ENCODE measurements at places on chromosomes 4 and X.
A peak's percentile ranks its signal among the peaks of the same experiment; 100 is the strongest.

DNA sequence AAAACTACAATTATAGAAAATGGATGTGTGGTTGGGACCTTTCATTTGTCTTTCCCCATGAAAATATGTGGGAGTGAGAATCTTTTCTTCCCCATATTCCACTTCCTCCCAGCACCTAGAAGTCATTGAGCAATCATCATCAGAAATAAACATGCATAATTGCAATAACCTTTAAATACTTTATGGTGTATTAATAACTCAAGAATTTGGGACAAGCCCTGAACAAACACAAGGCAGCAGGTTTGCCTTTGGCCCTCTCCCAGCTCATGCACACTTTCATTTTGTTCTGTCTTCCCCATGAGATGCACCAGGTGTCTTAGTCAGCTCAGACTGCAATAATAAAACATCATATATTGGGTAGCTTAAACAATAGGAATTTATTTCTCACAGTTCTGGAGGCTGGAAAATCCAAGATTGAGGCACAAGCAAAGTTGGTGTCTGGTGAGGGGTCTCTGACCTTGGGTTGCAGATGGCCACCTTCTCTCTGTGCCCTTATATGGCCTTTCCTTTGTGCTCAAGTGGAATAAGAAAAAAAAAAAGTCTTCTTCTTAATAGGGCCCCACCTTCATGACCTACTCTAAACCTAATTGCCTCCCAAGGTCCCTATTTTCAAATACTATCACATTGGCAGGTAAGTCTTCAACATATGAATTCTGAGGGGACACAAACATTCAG lies 34.7 kb upstream of the TMEM184C start:
- DNase-seq, result no peak

DNA sequence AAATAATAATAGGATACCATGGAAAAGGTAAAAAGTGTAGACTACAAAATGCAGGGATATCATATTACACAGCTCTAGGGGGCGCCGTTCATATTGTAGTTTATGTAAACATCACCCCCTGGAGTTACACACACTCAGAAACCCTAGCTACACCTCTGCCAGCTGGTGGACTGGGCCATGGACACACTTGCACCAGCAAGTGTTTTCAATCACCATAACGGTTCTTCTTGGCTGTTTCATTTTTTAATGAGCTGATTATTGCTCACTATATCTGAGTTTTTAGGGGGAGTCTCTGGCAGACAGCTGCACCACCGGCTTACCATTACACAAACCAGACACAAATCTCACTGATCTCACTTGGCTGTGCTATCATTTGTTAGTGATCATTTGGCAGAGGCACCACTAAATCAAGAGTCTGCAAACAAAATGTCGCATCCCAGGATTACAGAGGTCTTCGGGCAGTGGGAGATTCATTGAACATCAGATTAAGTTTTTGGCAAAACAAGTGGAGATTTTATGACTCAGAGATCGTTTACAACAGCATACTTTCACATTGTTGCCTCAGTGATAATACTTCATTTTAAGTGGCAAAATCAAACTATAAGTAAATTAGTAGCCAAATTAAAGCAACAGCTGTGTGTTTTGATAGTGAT lies 185.7 kb downstream of the UNC5C start:
- DNase-seq, result peak; percentile 4

GRCh38 chr4:40058854-40059253 lies 2.2 kb downstream of the N4BP2 start:
- DNase-seq, result no peak

DNA sequence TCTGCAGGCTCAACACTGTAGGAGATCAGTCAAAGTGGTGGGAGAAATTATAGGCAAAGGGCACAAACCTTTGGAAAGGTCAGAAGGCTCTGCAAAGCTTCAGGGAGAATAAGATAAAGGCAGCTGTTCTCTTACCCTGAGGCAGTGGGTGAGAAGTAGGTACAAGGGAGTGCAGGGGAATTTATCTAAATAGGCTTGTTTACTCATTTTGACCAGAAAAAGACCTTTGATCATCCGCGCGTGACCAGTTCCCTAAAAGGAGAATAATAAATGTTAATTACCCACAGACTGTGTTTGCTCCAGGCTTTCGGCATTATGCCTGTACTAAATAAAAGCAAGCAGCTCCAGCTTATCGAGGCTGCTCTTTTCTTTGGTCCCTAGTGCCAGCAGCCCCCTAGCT lies 9.3 kb downstream of the FGFBP2 start:
- no peak for DNase-seq

DNA sequence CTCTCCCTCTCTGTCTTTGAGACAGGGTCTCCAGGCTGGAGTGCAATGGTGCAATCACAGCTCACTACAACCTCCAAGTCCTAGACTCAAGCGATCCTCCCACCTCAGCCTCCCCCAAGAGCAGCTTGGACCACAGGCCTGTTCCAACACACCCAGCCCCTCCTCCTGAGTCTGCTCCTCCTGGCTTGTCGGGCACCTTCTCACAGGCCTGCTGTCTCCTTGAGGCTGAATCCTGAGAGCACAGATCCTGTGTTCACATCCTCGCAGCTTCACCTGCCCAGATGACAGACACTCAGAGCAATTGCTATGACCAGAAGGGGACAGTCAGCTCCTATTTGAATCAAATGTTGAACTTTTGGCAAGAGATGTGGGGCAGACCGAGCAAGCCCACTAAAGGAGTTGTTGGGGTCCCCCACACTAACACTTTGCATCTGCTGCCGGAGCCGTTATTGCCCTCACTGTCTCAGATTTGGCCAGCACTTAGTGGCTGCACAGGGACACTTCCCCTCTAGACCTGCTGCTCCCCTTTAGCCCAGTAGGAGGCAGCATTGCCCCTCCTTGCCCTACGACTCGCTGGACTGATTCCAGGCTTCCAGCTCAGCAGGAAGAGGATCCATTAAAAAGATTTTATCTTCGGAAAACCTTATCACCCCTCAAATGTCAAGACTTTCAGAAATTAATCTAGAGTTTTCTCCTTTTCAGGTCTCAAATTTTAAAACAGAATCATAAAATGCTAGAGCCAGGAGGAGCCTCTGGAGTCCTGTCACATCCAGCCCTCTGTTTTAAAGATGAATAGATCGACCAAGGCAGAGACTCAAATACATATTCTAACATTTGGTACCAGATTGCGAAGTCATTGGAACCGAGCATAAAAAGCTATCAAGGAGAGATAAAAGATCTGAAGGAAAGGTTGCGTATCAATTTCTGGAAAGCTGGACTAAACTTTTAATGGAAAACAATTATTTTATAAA lies 113.7 kb downstream of the USP46 start:
- DNase-seq, result peak; percentile 64

DNA sequence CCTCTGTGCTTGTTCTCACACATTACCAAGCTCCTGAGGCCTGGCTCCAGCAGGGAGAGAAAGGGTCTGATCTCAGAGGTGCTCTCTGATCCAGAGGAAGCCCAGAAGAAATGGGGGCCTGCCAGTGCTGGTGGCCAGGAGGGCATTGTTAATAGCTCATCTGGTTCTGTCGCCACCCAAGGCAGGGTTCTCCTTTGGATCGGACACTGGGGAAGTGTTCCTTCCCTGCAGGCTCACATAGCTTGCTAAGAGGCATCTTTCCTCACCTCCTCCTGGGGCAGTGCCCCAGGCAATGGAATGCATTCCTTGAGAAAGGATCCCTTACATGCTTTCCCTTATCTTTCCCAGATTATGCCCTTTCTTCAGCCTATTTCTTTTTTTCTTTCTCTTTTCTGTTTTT lies 53.8 kb downstream of the RBM47 start:
- DNase-seq, result no peak

GRCh38 chr4:181502611-181503010 lies 740.6 kb upstream of the TENM3 start:
- no peak for DNase-seq

GRCh38 chr4:47855350-47855749 lies 17.5 kb upstream of the CORIN start:
- DNase-seq, result no peak

- no peak for DNase-seq
These were observed 139.2 kb upstream of the ANK2 start for GRCh38 chr4:112910109-112910736.

GRCh38 chr4:52425751-52426326 lies 233.3 kb downstream of the USP46 start:
- no peak for DNase-seq

DNA sequence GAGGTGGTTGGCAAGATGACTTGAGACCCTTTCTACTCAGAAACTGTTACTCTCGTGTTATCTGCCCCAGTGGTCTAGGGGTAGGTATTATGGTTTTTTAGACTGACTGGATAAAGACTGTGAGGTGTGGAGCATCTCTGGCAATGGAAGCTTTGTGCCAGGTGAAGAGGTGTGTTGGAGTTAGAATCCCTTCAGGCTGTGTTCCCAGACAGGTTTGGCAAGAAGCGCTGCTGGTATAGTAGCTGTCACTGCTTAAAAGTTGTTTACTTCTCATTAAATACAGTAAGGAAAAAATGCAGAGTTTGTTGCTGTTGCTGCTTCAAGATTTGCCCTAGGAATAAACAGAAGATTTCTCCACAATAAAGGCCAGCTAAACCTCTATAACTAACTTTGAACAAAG lies 35.3 kb downstream of the AREG start:
- no peak for DNase-seq

DNA sequence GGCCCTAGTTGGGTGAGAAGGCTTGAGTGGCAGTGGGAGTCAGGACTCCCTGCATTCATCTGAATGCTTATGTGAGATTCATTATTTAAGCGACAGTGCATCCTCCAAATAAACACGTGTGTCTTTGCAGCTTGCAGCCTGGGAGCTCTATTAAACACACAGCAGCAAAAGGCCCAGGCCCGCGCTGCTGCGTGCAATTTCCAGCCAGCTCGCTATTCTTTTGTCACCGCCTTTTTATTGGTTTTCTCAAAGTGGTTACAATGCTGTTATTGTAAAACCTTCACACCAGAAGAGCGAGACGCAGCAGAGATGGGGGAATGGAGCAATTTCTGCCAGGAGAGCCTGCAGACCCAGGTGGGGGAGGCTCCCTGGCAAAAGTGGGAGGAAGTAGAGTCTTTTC lies 252.5 kb downstream of the BCOR start:
- no peak for DNase-seq

- DNase-seq, result no peak
These were observed 56.9 kb upstream of the TADA2B start for GRCh38 chr4:6986072-6986780.

- no peak for DNase-seq
These were observed 162.9 kb upstream of the PGRMC2 start for GRCh38 chr4:128450326-128451120.

DNA sequence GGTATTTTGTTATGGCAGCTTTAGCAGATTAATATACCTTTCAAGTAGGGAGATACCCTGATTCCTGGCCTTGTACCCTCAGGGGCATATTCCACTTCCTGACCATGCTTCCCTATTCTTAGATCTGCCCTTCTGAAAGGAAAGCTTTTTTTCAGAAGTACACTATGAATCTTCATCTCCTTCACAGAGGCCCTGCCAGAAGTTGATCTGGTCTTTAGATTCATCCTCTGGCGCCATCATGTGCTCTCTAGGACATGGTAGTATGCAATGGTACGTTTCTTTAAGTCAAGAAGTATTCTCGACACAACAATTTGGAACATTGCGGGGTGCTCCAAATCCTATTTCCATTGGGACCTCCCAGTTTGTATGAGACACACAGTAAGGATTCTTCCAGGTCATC lies 39.6 kb upstream of the DIPK2B start:
- DNase-seq, result no peak

DNA sequence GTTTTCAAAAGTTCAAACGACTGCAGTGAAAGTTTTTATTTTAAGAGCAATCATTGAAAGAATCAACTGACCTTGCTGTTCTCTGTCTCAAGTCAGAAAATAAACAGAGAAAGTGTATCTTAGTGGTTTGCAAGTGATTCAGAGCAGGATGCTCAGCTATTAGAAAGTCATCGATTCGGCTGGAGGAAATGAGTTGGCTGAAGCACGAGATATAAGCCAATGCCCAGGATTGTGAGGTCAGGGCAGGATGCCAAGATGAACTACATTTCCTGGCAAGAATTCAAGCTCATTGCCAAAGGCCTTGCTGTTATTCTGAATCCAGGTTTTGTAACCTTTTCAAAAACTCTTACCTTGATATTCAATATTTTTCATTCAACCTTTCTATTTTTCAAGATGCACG lies 541.4 kb upstream of the BOD1L1 start:
- peak; percentile 3 for DNase-seq

- no peak for DNase-seq
These were observed 41.8 kb downstream of the HTRA3 start for GRCh38 chr4:8311101-8312068.

GRCh38 chrX:38628587-38628986 lies 67.2 kb downstream of the TSPAN7 start:
- no peak for DNase-seq

- DNase-seq, result no peak
These were observed 40.3 kb downstream of the PDGFC start for GRCh38 chr4:156931267-156931666.

- DNase-seq, result no peak
These were observed 282.0 kb upstream of the DKK2 start for GRCh38 chr4:107318078-107318477.

- peak; percentile 59 for DNase-seq
These were observed 689 bp upstream of the OGT start for GRCh38 chrX:71532078-71532752.

DNA sequence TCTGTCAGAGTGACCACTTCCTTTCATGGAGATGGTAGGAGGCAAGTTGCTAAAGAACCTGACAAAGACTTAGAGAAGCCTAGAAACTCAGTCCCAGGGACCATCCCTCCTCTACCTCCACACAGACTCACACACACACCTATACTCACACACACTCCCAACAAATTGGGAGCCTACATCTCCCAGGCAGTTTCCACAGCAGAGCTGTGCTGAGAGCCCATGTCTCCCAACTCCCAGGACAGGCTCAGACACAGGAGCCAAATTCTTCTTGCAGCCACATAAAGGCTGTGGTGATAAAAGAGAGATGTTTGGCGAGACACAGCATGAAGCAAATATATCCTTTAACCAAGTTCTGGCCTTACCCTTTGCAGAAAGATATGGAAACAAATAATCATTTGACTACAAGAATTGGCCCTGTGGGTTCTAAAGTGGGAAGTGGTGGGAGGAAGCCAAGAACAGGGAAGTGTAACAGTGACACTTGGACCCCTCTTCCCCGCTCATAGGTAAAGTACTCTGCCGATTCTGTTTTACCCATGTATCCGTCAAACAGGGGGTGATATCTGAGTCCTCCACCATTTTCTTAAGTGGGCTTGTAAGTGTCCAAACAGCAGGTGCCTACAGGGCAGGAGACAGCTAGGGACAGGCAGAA lies 11.0 kb upstream of the IDS start:
- no peak for DNase-seq

- DNase-seq, result no peak
These were observed 32.8 kb upstream of the MAML3 start for GRCh38 chr4:140186651-140187315.

All from activated T-cell treated with anti-CD3 and anti-CD28 coated beads, Interleukin-2, amount 50 U/mL, for 72 hours (primary cell).